ENCODE measurements at places on chromosomes 11 and 22. TPM values are rescaled to one million over a fixed set of nuclear protein-coding genes. Genes with fewer than 3 reads are reported as not detected.

The DCHS1 gene
- 35.2 TPM for total RNA-seq

The SNX32 gene
- 0.44 TPM for total RNA-seq

The TRPC6 gene
- total RNA-seq = 1.00 TPM

The DEFB131B gene
- total RNA-seq = not detected

The OR4S1 gene
- not detected for total RNA-seq

The UBQLNL gene
- not detected for total RNA-seq

The RAG2 gene
- total RNA-seq = not detected

The KRTAP5-9 gene
- total RNA-seq = not detected

The CHRNA10 gene
- 0.66 TPM for total RNA-seq

The SCT gene
- total RNA-seq = not detected

The LRRC56 gene
- total RNA-seq = 0.62 TPM

The MLC1 gene
- not detected for total RNA-seq

The IGLL5 gene
- not detected for total RNA-seq

The CHADL gene
- 1.4 TPM for total RNA-seq

The ANO1 gene
- total RNA-seq = not detected

The KCNJ11 gene
- not detected for total RNA-seq

The RBFOX2 gene
- total RNA-seq = 175 TPM

The KCNJ4 gene
- not detected for total RNA-seq

The NLRX1 gene
- 15.2 TPM for total RNA-seq

The PANX2 gene
- total RNA-seq = 0.66 TPM

The OTOG gene
- not detected for total RNA-seq

The CACNA1I gene
- total RNA-seq = not detected

The LRRC10B gene
- not detected for total RNA-seq

The RIN1 gene
- total RNA-seq = 32.5 TPM

The HEPHL1 gene
- total RNA-seq = 0.11 TPM

The MUC2 gene
- total RNA-seq = not detected

The RAG1 gene
- total RNA-seq = 0.37 TPM

The PLEKHB1 gene
- total RNA-seq = 2.5 TPM

The PRAME gene
- not detected for total RNA-seq

The RFPL1 gene
- total RNA-seq = not detected

The PNPLA3 gene
- 3.5 TPM for total RNA-seq

The IGSF9B gene
- 0.50 TPM for total RNA-seq

The NEFH gene
- 0.44 TPM for total RNA-seq

The DEPDC7 gene
- total RNA-seq = 6.6 TPM

The CCDC85B gene
- 93.9 TPM for total RNA-seq

The CRYAB gene
- total RNA-seq = 6.0 TPM

The LTBP3 gene
- total RNA-seq = 34.2 TPM

Measured in uterine smooth muscle cell (primary cell).